ENCODE measurements at places on chromosomes 12 and 14.
A peak's percentile ranks its signal among the peaks of the same experiment; 100 is the strongest.

DNA sequence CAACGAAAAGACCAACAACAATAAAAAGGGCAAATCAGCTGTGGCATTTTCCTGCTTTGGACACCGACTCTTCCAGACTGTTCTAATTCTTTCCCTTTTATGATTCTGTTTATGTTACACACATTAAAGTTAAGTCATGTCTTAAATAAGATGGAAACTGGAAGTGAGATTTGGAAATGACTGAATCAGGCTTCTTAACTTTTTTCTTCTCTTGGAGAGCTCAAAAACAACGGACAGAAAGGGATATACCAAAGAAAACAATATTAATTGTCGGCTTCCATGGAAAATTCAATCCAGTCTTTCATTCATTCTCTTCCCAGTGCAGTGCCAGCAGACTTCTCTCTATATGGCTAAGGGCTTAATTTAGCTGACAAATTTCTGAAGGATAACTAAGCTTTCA is 214.9 kb upstream of the DDHD1 start:
- no peak for DNase-seq

- no peak for DNase-seq
Measured at GRCh38 chr12:91413581-91414546, 231.2 kb upstream of the DCN start.

DNA sequence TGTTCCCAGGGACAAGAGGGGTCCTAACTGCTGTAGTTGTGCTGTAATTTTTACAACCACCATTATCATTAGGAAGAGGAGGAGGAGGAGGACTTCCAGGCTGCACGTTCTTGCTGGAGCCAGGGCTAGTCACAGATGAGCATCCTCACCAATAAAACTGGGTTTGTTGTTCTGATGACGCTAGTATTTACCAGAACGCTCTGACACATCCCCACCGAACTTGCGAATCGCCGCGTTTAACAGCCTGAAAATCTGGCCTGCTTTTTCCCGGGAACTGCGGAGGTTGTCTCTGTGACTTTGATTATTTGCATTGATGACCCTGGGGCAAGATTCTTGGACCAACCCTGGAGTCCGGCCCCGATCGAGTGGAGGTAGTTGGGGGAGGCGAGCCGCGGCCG is 10.2 kb downstream of the TBX5 start:
- DNase-seq, result no peak

- DNase-seq, result no peak
Measured at GRCh38 chr12:29531471-29531870, 34.0 kb upstream of the OVCH1 start.

GRCh38 chr14:73402579-73402978 is 55.8 kb downstream of the NUMB start:
- no peak for DNase-seq

DNA sequence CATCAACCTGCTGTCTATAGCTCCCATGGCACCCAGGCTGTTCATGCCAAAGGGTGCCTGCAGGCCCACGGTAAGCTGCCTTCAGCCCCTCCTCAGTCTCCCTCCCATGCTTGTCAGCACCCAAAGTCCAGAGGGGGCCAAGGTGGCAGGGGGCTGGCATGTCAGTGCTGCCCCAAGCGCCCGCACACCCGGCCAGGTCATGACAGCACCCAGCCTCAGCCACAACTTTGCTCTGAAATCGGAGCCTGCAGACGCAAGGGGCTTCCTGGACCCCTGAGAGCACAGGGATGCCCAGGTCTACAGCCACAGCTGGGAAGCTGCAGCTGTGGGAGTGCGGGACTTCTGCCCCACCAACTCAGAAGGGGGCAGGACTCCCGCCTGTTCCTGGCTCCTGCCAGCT is 28.5 kb upstream of the PAPLN start:
- DNase-seq, result no peak

GRCh38 chr12:46562625-46563225 is 190.2 kb upstream of the SLC38A2 start:
- peak; percentile 34 for DNase-seq

- DNase-seq, result no peak
Measured at GRCh38 chr12:5010151-5010550, 33.5 kb upstream of the KCNA5 start.

- DNase-seq, result no peak
Measured at GRCh38 chr12:992647-993046, 1.6 kb downstream of the ERC1 start.

- DNase-seq, result peak; percentile 15
Measured at GRCh38 chr12:69578283-69578682, 7.0 kb upstream of the CCT2 start.

GRCh38 chr14:65239938-65240296 is 137.6 kb upstream of the MAX start:
- no peak for DNase-seq

DNA sequence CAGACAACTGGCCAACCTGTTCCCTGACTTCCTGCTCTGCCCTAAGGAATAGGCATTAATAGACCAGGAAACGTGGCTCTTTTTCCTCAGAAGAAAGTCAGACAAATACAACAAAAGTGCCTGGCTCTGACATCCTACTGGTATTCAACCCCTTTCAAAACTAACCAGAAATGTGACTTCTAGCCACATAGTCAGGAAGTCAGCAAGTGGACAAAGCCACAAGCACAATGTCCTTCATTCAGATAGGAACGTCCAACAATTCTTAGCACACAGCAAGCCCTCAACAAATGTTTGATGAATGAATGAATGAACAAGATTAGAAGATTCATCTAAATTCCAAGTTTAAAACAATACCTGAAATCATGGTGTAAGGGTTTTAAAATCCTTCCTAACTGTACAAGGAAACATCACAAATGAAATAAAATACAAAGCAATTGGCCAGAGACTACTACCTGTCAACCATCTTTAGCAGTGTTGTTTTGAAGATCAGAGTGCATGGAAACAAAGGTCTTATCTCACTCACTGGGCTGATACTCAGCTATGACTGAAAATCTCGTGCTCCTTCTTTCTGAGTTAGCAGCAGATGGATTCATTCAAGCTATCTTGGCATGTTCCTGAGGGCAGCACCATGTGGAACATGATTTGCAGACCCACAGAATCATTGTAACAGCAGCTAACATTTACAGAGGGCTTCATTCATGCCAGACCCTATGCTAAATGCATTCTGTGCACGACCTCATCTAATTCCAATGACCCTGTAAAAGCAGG is 16.5 kb downstream of the APPL2 start:
- DNase-seq, result no peak

DNA sequence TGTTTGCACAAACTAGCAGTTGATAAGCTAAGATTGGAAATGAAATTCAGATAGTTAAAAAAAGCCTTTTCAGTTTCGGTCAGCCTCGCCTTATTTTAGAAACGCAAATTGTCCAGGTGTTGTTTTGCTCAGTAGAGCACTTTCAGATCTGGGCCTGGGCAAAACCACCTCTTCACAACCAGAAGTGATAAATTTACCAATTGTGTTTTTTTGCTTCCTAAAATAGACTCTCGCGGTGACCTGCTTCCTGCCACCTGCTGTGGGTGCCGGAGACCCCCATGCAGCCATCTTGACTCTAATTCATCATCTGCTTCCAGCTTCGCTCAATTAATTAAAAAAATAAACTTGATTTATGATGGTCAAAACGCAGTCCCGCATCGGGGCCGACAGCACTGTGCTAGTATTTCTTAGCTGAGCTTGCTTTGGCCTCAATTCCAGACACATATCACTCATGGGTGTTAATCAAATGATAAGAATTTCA is 335.6 kb downstream of the TMEM121 start:
- DNase-seq, result no peak

GRCh38 chr12:104742551-104743201 is 215.4 kb downstream of the SLC41A2 start:
- no peak for DNase-seq

DNA sequence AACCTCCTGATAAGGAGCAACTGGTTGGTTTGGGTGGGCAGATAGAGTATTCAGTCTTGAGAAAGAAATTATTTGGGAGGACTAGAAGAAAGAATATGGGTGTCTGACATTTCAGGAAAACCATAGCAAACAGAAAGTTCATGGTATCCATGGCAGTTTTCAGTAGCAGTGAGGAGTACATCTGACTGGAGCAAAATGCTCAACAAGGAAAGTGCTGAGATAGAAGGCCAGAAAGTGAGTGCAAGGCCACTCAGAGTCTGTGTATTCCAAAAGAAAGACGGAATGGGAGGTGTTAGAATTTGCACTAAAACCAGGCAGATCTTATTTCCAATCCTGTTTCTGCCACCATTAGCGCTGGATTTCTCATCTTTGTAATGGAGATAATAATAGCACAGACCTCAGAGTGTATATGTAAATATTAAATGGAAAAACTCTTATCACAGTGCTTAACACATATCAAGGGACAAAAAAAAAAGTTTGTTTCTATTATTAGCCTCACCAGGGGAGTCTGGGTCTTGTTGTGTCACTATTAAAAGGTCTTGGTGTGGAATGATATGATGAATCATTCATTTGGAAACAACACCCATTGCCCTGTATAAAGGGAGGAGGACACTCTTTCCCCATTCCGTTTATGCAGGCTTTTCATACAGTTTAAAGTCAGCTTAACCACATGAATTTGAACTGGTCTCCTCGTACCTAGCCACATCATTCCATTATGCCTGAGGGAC is 349.8 kb downstream of the IPO8 start:
- DNase-seq, result no peak

DNA sequence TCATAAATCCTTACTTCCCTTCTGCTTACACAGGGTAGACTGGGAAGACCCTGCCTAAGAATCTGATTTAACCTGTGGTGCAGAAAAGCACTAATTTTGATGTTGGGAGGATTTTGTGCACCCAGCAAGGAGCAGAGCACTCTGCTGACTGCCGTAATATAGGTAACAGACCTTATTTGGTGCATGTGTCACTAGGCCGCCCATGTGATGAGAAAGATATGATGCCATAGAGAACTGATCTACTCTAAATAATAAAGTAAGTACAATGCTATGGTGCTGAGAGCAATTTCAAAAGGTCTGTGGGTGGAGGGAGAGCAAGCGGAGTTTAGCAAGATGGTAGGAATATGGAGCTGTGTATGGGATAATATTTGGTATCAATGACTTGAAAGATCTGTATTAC is 1663.6 kb upstream of the SEL1L start:
- DNase-seq, result no peak

- DNase-seq, result peak; percentile 11
Measured at GRCh38 chr12:102816816-102817434, 100.1 kb downstream of the PAH start.

GRCh38 chr14:85536833-85537190 is 6.9 kb downstream of the FLRT2 start:
- no peak for DNase-seq

DNA sequence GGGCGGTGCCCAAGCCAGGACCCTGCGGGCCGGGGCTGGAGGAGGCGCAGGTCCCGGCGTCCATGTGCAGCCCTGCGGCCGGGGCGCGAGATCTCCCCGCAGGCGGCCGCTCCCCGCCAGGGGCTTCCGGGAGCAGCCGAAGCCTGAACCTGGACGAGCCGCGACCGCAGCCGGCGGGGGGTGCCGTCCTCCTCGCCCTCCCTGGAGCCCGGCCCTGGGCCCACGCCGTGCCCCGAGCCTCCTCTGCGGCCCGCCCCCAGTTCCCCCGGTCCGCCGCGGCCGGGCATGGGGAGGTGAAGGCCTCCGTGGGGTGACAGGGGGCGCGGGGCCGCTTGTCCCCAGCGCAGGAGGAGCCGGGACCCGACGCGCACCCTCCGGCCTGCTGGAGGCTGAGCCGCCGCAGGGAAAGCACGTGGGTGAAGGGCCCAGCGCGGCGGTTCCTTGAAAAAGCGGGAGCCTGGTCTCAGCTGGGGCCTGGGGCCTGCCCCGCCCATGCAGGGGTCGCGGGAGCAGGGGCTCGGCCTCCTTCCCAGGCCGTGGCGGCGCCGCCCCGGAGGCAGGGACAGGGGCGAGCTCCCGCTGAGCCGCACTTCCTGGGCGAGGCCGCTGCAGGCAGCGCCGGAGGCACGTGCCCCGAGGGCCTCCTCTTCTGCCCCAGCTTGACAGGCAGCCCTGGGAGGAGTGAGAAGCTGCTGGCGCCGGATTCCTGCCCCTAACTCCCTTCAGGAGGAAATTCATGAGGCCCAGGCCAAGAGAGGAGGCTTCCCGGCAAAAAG is 55.6 kb upstream of the PPP2R5C start:
- no peak for DNase-seq

GRCh38 chr14:29738950-29739349 is 188.7 kb downstream of the PRKD1 start:
- DNase-seq, result no peak

GRCh38 chr12:12022306-12022936 is 48.3 kb upstream of the BCL2L14 start:
- DNase-seq, result peak; percentile 9

DNA sequence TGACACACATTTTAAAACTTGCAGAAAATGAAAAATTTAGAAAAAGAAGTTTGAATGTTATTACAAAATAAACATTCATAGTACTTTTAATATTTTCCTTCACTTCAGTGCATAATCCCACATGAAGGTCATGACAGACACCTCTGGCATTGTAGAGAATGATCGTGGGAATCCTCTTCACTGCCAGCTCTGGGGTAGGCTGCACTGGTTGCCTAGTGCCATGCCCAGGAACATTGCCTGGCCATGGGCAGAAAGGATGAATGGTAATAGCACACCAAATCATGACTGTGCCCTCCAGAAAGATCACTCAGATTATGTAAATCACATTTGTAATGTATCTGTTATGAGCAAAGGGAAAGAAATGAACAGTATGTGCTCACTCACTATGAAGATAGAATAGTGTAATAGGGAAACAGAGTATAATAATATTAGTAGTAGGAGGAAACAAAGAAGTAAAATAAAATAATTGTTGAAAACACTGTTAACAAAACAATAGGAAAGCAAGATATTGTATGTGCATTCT is 161.6 kb downstream of the PLCZ1 start:
- no peak for DNase-seq

DNA sequence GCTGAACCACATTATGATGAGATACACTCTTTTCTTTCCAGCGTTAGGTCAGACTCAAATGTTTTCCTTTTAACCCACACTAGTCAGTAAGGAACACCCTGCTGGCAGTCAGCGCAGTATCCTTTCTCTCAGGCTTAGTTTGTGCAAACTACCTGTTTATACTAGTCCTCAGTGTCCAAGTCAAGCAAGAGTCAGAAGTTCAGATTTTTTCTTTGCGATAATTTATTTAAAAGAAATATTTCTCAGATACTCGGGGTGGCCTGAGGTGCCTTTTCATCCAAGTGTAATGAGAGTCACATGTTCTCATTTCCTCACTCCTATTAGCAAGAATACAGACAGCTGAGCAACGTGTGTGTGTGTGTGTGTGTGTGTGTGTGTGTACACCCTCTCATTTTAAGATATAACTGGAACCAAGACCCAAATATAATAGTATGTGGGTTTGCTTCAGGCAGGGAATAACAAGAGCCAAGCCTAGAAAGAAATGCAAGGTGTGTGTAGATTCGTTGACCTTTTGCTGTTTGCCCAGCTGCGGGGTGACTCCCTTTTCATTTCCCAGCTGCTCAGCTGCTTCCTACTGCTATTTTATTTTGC is 182.7 kb downstream of the KICS2 start:
- DNase-seq, result no peak
